ENCODE measurements at places on chromosomes 2 and 18. TPM values are rescaled to one million over a fixed set of nuclear protein-coding genes. Genes with fewer than 3 reads are reported as not detected.
A peak's percentile ranks its signal among the peaks of the same experiment; 100 is the strongest.

- no peak for DNase-seq
Observed at GRCh38 chr2:179703702-179704101, 157.7 kb downstream of the ZNF385B start.

DNA sequence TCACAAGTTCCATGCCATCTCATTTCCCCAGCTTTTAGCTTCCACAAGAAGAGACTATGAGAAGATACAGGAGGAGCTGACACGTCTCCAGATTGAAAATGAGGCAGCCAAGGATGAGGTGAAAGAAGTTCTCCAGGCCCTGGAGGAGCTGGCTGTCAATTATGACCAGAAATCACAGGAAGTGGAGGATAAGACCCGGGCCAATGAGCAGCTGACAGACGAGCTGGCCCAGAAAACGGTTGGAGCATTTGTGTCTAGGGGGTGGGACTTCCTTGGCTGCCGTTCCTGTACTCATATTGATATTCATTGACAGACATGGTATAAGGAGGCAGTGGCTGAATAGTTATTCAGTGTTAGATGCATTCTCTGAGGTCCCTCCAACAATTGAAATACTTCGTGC is 57.2 kb upstream of the LYPD6B start:
- DNase-seq: no peak

Gene CD207
- not detected for total RNA-seq

- DNase-seq: no peak
Observed at GRCh38 chr2:101500180-101500579, 25.3 kb upstream of the RFX8 start.

DNA sequence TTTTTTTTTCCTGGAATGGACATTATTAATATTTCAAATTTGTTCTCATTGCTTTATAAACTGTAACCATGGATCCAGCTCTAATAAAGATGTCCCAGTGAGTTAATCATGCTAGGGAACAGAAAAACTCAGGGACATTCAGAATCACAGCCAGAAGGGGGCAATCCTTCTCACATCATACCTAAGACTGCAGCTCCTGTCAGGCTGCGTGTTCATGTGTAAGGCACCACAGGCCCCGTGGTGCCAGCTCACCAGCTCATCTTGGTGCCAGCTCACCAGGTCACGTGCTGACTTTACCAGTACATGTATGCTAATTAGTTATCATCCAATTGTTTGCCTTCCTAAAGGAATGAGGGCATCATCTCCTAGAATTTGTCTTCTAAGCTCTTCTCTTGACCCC is 84.7 kb upstream of the NEDD4L start:
- no peak for DNase-seq

- DNase-seq: no peak
Observed at GRCh38 chr2:12032975-12033374, 286.5 kb downstream of the LPIN1 start.

GRCh38 chr2:152033011-152033925 is 65.6 kb downstream of the CACNB4 start:
- no peak for DNase-seq

DNA sequence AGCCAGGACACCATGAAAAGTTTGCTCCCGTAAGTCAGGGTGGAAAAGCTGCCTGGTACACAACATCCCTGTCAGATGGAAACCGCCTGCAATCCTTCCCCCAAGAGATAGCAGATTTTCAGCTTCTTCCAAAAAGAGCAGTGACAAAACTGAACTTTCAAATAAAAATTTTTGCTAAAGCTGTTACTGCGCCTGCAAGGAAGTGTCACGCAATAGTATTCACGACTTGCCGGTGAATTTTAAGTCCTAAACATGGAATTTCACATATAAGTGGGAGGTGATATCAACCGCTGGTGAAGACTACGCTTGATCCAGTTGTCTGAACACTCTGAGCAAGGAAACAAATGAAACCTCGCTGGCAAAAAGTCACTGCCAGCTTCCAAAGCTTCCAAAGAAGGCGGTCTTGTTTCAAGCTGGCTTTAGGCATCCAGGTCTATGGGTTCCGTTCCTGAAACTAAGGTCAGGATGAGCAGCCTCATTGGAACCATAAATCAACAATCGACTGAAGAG is 2.8 kb downstream of the COL6A3 start:
- DNase-seq: peak; percentile 74

DNA sequence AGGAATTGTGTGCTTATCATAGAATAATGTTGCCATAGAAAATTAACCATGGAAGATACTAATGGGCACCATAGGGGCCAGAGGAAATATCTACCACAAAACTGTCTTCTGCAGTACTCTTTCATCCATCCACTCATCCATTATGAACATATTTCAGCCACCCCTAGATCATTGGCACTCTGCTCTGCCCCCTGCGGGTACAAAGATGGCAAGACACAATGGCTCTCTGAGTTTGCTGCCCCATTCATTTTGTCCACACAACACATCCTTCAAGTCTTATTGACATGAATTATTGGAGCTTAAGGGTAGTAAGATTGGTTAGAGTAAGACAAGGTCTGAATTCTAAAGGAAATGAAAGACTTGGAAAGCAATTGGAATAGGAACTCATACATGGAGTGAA is 1224.7 kb upstream of the CELF4 start:
- no peak for DNase-seq

Gene TMEM37
- 0.55 TPM for total RNA-seq

DNA sequence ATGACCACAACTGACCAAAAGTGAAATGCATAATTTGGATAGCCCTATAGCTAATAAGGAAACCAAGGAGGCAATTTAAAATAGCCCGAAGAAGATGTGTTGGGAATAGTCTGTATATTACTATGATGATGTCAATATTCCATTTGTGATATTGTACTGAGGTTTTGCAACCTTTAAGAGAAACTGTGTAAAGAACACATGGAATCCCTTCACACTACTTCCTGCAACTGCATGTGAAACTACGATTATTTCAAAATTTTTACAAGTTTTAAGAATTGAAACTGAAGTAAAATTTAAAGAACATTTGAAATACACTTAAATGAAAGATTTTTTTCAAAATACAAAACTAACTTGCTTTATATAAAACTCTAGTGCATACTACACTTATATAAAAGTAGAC is 504.3 kb upstream of the ID2 start:
- DNase-seq: no peak

Gene SCYGR3
- not detected for total RNA-seq

Gene IL36RN
- total RNA-seq: not detected

Gene NLRC4
- 1.6 TPM for total RNA-seq

Gene KIF1A
- 8.6 TPM for total RNA-seq

Gene TRIM43
- total RNA-seq: not detected

DNA sequence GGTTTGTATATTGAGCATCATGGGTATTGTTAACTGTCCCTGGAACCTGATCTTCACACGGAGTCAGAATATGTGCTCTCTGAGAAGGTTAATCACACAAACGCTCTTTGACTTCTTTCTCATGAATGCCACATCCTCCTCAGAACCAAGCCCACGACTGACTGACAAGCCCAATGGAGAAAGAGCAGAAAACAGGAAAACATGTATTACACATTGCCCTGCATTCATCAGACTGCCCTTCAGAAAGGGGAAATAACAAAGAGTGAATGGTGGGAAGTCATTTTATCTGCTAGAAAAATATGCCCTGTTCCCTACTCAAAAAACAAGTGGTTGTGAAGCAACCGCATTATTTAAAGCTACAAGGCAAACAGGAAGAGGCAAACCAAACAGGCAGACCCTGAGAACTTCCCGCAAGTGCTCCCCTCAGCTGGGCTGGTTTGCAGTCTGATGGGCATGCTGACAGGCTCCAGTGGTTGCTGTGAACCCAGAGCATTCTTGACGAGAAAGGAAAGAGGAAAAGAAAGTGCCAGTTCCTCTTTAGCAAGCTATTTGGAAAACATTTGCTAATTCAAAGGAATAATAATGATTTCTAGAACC is 172.9 kb upstream of the SETBP1 start:
- DNase-seq: no peak
